ENCODE measurements at places on chromosomes 4 and X.

DNA sequence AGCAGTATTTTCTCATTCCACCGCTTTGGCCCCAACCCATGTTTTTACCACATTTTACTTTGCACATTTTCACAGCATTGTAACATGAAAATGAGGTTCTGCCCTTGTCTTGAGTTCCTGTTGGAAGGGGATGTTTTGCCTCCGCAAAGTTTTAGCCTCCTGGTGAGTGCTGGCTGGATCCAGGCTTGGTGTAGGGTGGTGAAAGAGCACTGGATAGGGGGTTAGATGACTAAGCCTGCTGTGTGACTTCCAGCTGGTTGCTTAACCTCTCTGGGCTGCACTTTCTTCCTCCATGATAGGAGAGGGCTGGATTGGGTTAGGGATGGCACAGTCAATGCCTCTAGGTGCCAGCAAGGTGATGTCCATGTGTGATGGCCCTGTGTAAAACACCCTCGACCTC, 28.9 kb downstream of the CYTL1 start:
- DNase-seq, result no peak

- DNase-seq, result no peak
Measured at GRCh38 chr4:5517372-5517771, 191.0 kb downstream of the EVC2 start.

DNA sequence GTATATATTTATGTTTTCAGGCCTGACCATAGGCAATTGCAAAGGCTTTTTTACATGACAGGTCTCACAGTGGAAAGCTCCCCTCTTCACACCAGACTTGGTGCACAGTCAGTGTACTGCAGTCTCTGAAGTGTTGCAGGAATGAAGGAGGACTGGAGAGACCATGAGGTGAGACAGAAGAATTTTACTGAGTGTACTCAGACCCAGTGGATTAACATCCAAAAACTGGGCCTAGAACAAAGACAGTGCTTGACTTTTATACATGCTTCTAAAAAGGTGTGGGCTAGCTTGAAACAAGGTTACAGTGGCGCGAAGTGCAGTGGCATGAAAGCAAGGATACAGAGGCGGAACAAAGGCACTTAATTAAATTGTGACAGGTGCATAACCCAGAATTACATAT, 822.9 kb downstream of the RAPGEF2 start:
- DNase-seq, result no peak

DNA sequence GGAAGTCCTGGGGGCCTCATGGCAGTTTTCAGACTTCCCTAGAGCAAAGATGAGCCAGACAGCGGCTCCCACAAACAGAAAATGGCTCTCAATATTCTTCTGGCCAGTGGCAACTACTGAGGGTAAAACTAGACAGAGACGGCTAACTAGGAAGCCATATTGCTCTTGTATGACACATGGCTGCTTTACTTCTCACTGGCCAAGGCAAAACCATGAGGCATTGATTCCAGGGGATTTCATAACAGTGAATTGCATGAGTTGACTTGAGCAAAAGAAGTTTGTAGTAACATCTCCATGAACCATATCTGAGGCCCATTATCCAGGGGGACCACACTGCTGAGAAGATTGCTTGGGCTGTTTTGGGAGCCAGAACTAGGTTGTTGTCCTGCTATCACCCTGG, 13.7 kb upstream of the TLR8 start:
- DNase-seq, result no peak

DNA sequence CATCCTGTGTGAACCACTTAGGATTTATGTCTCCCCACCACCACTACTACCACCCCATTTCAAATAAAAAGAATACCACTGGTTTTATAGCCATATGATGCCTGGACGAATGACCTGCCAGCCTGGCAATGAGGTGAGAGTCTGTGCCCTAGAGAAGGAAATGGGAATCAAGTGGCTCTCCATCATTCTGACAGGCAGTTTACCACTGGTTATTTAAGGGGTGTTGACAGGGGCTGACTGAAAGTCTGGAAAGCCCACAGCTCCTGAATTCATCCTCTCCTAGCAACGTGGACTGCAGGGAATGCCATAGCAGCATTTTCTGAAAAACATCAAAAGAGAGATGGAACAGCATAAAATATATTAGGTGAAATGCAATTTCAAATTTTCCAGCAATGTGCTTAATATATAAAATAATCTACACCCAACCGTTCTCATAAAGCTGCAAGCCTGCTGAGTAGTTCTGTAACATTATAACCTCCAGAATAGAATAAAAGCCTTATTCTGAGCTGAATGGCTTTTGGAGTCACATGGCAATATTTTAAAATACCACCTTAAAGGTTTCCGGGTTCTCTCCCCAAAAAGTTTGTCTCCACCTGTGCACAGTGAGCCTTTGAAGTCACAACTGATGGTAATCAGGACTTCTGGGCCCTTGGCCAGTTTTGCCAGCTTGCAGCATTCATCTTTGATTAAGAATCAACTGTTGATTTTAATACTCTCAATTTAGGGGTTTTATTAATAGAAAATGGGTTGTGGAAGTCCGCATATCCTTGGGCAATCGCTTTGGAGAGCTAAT, 121.5 kb downstream of the DCTD start:
- DNase-seq, result no peak

GRCh38 chr4:10192331-10192730, 75.7 kb upstream of the WDR1 start:
- DNase-seq, result no peak

GRCh38 chr4:150308824-150309472, 230.7 kb downstream of the DCLK2 start:
- DNase-seq, result no peak

GRCh38 chr4:124111922-124112321, 600.6 kb downstream of the ANKRD50 start:
- peak; percentile 49 for DNase-seq

GRCh38 chrX:46279925-46280313, 265.3 kb downstream of the ZNF674 start:
- no peak for DNase-seq

- no peak for DNase-seq
Measured at GRCh38 chr4:101289306-101289705, 58.0 kb downstream of the PPP3CA start.

GRCh38 chrX:46582325-46582724, 8.8 kb downstream of the CHST7 start:
- DNase-seq, result no peak

GRCh38 chrX:41397768-41398167, 49.4 kb upstream of the NYX start:
- DNase-seq, result no peak

- DNase-seq, result no peak
Measured at GRCh38 chrX:71872542-71873458, 37.8 kb upstream of the NHSL2 start.

- DNase-seq, result no peak
Measured at GRCh38 chrX:363621-364375, 22.9 kb downstream of the PPP2R3B start.

- DNase-seq, result no peak
Measured at GRCh38 chr4:87961993-87962392, 13.5 kb upstream of the SPP1 start.

All from AG04450 (cell line).